ENCODE measurements at places on chromosomes 6 and 20. TPM values are rescaled to one million over a fixed set of nuclear protein-coding genes. Genes with fewer than 3 reads are reported as not detected.

Gene ZNF391
- total RNA-seq, result 0.35 TPM

Gene TMEM63B
- total RNA-seq, result 14.8 TPM

Gene BEND6
- total RNA-seq, result 0.70 TPM

Gene BPIFB1
- total RNA-seq, result 0.17 TPM

Gene TGM3
- total RNA-seq, result not detected

Gene BPI
- not detected for total RNA-seq

Gene CST4
- not detected for total RNA-seq

Gene C6orf52
- 1.6 TPM for total RNA-seq

Gene IRF4
- 0.46 TPM for total RNA-seq

Gene C20orf202
- 0.22 TPM for total RNA-seq

Gene TREML2
- not detected for total RNA-seq
